Activated T-helper 1 cell treated with anti-CD3 and anti-CD28 coated beads, Interleukin-12 subunit alpha, Interleukin-12 subunit beta, Interleukin-2, Interleukin-4 antibody, amounts not matched to agents 30 ng/mL and 10 ng/mL and 1 ng/mL, durations not matched to agents 14 hours and 24 hours and 36 hours (primary cell): ENCODE measurements at places on chromosomes 2 and 18. TPM values are rescaled to one million over a fixed set of nuclear protein-coding genes. Genes with fewer than 3 reads are reported as not detected.

- H3K27ac ChIP-seq, result no peak overlapping the region
- no peaks in the 10 kb centered on the region for H3K27me3 ChIP-seq
- no peak for DNase-seq
Measured at GRCh38 chr2:79292239-79292957, 132.8 kb upstream of the REG3A start.

Gene KCNG2
- total RNA-seq, result not detected in 2 replicates

GRCh38 chr18:24018299-24018886 is 3.8 kb downstream of the TTC39C start:
- no peak for DNase-seq
- peaks cover 21% of the 10 kb centered on the region for H3K36me3 ChIP-seq
- peak overlapping the region; percentile 60 for H3K4me3 ChIP-seq
- H3K27ac ChIP-seq, result peak overlapping the region; percentile 80
- peaks cover 80% of the 10 kb centered on the region for H3K4me1 ChIP-seq

DNA sequence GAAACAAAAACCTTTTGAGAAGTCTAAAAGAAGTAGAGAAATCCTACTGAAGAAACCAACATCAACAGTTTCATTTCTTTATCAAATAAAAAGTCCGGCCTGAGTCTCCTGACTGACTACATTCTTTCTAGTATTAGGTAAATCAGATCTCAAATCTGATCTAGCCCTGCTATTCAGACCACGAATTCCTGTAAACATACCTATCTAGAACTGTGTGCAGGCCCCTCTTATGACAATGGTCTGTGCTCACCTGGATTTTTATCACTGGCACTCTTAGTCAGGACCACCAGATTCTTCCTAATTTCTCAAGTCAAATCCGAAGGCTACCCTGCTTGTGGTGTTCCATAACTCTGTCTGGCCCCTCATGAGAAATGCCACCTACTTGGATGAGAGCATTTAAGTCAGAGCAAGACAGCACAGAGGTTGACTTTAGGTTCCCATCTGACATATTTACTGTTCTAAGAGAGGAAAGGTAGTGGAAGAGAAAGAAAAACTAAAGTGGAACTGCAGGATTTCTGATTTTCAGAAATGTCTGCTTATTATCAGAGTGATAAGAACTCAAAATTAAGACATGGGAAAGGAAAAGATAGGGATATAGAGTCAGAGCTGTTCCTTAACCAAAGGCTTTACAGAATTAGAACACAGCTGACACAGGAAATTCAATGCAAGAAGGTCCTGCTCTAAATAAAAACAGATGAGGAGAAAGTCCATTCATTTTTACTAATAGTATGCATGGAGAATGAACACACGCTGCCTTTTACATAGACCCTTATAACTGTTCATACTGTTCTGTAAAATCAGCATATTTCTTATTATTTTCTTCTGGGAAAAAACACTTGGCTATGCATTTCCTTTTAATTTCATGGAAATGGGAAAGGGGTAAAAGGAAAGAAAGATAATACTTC is 56.5 kb downstream of the SLC8A1 start:
- no peak for DNase-seq
- no peaks in the 10 kb centered on the region for H3K27me3 ChIP-seq
- H3K4me3 ChIP-seq, result no peak overlapping the region

GRCh38 chr18:8031496-8031895 is 464.4 kb downstream of the PTPRM start:
- H3K36me3 ChIP-seq, result no peaks in the 10 kb centered on the region
- no peak for DNase-seq
- no peak overlapping the region for H3K4me3 ChIP-seq
- H3K27ac ChIP-seq, result no peak overlapping the region
- H3K27me3 ChIP-seq, result no peaks in the 10 kb centered on the region
- no peaks in the 10 kb centered on the region for H3K4me1 ChIP-seq

DNA sequence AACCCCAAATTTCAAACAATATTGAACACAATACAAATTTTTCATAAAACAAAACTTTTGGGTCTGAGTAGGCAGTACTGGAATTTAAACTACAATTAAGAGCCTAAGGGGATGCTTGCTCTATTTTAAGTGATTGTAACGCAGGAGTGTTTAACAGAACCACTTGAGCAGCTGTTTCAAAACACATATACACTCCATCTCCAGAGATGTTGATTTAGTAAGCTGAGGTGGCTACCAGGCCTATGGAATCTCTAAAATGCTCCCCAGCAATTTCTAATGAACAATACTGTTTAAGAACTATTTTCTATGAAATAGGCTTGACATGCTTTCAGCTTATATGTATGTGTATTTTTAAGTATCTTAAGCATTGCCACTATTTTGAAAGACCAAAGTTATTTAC is 58.5 kb downstream of the SP3 start:
- no peak overlapping the region for H3K27ac ChIP-seq
- no peaks in the 10 kb centered on the region for H3K27me3 ChIP-seq

DNA sequence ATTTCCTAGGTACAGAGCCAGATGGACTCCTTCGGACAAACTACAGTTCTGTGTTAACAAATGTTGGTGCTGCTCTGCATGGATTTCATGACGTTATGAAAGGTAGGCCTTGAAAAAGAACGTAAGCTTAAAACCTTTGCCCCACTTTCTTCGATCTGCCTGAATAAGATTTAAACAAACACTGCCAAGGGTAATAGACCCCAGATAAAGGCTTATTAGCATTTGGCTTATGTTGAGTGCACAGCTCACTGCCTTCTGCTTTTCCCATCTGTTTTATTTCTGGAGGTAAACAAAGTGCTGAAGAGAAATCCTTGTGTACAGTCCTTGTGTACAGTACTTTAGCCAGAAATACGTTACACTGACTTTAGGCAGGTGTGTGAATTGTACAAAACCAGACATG is 50.0 kb upstream of the STON1 start:
- H3K27me3 ChIP-seq, result no peaks in the 10 kb centered on the region
- H3K4me3 ChIP-seq, result no peak overlapping the region
- no peak overlapping the region for H3K27ac ChIP-seq
- DNase-seq, result no peak
- H3K4me1 ChIP-seq, result no peaks in the 10 kb centered on the region

DNA sequence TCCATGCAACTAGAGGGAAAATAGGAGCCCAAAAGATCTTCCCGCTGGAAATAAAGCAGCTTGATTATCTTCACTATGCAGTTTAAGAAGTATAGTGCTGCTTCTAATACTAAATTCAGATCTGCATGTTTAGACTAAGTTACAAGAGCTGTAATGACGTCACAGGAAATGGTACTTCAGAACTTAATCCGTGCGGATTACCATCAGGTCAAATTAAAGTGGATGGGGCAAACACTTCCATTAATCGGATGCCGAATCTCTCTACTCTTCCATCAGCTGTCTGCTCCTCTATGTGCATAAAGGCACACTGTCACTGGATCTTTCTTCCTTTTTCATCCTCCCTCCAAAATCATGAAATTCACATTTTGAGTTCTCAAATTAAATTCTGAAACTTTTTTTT is 52.6 kb downstream of the TRAPPC12 start:
- H3K27ac ChIP-seq, result no peak overlapping the region
- H3K4me1 ChIP-seq, result no peaks in the 10 kb centered on the region

- peaks cover 21% of the 10 kb centered on the region for H3K27me3 ChIP-seq
- H3K36me3 ChIP-seq, result peaks cover 2% of the 10 kb centered on the region
- peaks cover 18% of the 10 kb centered on the region for H3K4me1 ChIP-seq
Measured at GRCh38 chr2:241219030-241219382, 30.5 kb downstream of the ANO7 start.

Gene ANTXR1
- total RNA-seq, result not detected in 2 replicates

DNA sequence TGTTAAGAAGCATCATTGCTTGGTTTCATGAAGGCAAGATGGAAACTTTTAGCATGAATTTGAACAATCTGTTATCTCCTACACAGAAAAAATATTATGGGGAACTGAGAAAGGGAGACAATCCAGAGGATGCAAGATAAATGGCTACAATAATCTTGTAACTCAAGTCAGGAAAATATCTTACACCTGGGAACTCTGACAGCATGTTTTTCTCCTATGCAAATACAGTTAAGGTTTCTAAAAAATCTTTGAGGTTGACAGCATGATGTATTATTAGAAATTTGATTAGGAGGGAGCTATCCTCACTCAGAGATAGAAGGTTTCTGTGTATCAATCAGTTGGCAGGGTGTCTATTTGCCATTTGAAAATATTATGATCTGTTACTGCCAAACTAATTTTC is 75.6 kb downstream of the GPD2 start:
- no peaks in the 10 kb centered on the region for H3K27me3 ChIP-seq
- H3K27ac ChIP-seq, result no peak overlapping the region
- no peaks in the 10 kb centered on the region for H3K4me1 ChIP-seq
- H3K4me3 ChIP-seq, result no peak overlapping the region
- no peak for DNase-seq
- H3K36me3 ChIP-seq, result peaks cover 17% of the 10 kb centered on the region

GRCh38 chr2:54871457-54872107 is 148.1 kb downstream of the EML6 start:
- H3K4me3 ChIP-seq, result no peak overlapping the region
- no peaks in the 10 kb centered on the region for H3K36me3 ChIP-seq

GRCh38 chr2:9207641-9208311 is 1.2 kb downstream of the ASAP2 start:
- H3K27ac ChIP-seq, result no peak overlapping the region
- peak overlapping the region; percentile 33 for H3K4me3 ChIP-seq
- peaks cover 5% of the 10 kb centered on the region for H3K4me1 ChIP-seq

GRCh38 chr2:47724221-47724981 is 58.5 kb upstream of the MSH6 start:
- no peak for DNase-seq
- no peak overlapping the region for H3K4me3 ChIP-seq
- H3K4me1 ChIP-seq, result no peaks in the 10 kb centered on the region
- no peaks in the 10 kb centered on the region for H3K36me3 ChIP-seq

- peak; percentile 78 for DNase-seq
- no peaks in the 10 kb centered on the region for H3K27me3 ChIP-seq
- peaks cover 31% of the 10 kb centered on the region for H3K36me3 ChIP-seq
- H3K4me1 ChIP-seq, result peaks cover 45% of the 10 kb centered on the region
Measured at GRCh38 chr2:241637018-241637794, at the start of the genes ATG4B and THAP4. Gene ATG4B (plus strand): TSS chr2:241637693. CDS start chr2:241637715, 22 bp downstream. Gene THAP4 (minus strand): TSS chr2:241637158. CDS start chr2:241637017, 141 bp downstream.

Gene HOXD11
- total RNA-seq, result not detected in 2 replicates

Gene FBXO15
- total RNA-seq, result 0.83 and 1.0 TPM in 2 replicates

Gene ASB1
- total RNA-seq, result 32.4 and 35.2 TPM in 2 replicates

Gene MOB1A
- 207 and 221 TPM in 2 replicates for total RNA-seq

Gene CFAP210
- not detected in 2 replicates for total RNA-seq

Gene FAM124B
- 0.23 and 0.34 TPM in 2 replicates for total RNA-seq

DNA sequence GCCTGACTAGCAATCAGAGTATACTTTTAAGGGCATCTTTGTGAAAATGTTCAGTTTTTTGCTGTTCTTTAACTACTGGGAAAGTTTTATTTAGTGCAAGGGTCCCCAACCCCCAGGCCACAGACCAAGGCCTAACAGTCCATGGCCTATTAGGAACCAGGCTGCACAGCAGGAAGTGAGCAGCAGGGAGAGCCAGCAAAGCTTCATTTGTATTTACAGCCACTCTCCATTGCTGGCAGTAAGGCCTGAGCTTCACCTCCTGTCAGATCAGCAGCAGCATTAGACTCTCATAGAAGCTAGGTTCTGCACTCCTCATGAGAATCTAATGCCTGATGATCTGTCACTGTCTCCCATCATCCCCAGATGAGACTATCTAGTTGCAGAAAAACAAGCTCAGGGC is 17.1 kb upstream of the NR4A2 start:
- no peak overlapping the region for H3K27ac ChIP-seq
- DNase-seq, result no peak
- no peaks in the 10 kb centered on the region for H3K36me3 ChIP-seq
- peaks cover 12% of the 10 kb centered on the region for H3K4me1 ChIP-seq
- H3K27me3 ChIP-seq, result peaks cover 7% of the 10 kb centered on the region

DNA sequence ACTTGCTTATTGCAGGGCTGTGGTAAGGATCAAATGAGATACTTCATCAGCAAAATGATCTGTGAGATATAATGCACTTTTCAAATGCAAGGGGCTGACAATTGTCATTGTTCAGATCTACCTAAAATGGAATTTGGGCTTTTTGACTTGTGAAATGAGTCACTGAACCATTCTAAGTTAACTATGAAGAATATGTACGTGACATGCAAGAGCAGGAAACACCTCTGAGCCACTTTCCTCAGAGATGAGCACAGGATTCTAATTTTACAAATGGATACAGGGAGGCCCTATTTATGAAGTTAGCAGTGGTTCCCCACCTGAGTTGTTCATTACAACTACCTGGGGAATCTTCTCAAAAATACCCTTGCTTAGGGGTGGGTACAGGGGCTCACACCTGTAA is 26.7 kb downstream of the CTLA4 start:
- H3K27ac ChIP-seq, result peak overlapping the region; percentile 80
- H3K4me3 ChIP-seq, result peak overlapping the region; percentile 31
- H3K36me3 ChIP-seq, result peaks cover 3% of the 10 kb centered on the region

DNA sequence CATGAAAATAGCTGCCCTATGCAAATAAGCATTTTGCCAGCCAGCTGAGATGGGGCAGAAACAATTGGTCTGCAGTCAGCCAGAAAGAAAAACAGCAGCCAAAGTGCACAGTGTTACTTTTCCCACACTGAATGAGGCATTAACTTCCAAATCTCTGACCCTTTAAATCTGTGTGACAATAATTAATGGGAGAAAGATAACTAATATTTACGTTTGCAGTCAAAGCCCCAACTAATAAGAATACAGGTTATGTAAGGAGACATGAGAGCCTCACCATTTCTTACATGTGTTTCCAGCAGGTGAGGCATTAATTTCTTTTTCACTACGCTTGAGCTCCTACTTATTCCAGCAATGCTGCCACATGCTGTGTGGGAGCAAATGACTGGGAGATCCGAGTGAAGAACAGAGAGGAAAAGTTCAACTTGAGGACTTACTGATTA is 339.0 kb downstream of the SATB2 start:
- no peaks in the 10 kb centered on the region for H3K27me3 ChIP-seq
- no peaks in the 10 kb centered on the region for H3K4me1 ChIP-seq
- H3K36me3 ChIP-seq, result no peaks in the 10 kb centered on the region
- no peak overlapping the region for H3K4me3 ChIP-seq
- no peak overlapping the region for H3K27ac ChIP-seq

Gene KCNIP3
- total RNA-seq, result not detected in 2 replicates

Gene ALLC
- total RNA-seq, result not detected in 2 replicates

DNA sequence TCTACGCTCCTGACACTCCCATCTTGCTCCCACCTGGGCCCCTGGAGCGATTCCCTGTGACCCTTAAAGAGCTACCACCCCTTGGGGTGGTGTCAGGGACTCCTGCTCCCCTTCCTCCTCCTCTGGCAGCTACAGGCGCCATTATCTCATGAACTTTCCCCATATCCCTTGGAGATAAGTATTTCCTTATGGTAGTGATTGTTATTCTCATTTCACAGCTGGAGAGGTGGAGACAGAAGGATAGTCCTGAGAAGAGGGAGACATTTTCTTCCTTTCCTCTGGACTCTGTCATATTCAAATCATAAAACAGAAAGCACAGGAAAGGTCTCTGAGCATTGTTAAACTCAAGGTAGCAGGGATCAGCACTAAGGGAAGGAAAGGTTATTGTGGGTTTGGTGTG is 34.6 kb downstream of the RDH14 start:
- H3K36me3 ChIP-seq, result no peaks in the 10 kb centered on the region
- no peaks in the 10 kb centered on the region for H3K4me1 ChIP-seq
- H3K4me3 ChIP-seq, result no peak overlapping the region

GRCh38 chr2:25347205-25347815 is 5.6 kb upstream of the DNMT3A start:
- peaks cover 31% of the 10 kb centered on the region for H3K4me1 ChIP-seq
- peaks cover 3% of the 10 kb centered on the region for H3K36me3 ChIP-seq
- no peak for DNase-seq
- H3K27me3 ChIP-seq, result peaks cover 6% of the 10 kb centered on the region

- H3K4me1 ChIP-seq, result no peaks in the 10 kb centered on the region
- H3K27ac ChIP-seq, result no peak overlapping the region
- H3K36me3 ChIP-seq, result no peaks in the 10 kb centered on the region
- H3K4me3 ChIP-seq, result no peak overlapping the region
Measured at GRCh38 chr2:49152824-49153223, 1.5 kb downstream of the FSHR start.

Gene SULT1C4
- not detected in 2 replicates for total RNA-seq
